ENCODE measurements at places on chromosomes 5 and 9. TPM values are rescaled to one million over a fixed set of nuclear protein-coding genes. Genes with fewer than 3 reads are reported as not detected.

GRCh38 chr5:33601881-33602280, 161.1 kb downstream of the TARS1 start:
- no peak for DNase-seq
- no peak overlapping the region for H3K27ac ChIP-seq
- no peaks in the 10 kb centered on the region for H3K27me3 ChIP-seq
- no peaks in the 10 kb centered on the region for H3K36me3 ChIP-seq
- no peaks in the 10 kb centered on the region for H3K4me1 ChIP-seq

GRCh38 chr9:87340391-87340790, 157.3 kb upstream of the DAPK1 start:
- H3K36me3 ChIP-seq, result no peaks in the 10 kb centered on the region
- H3K27ac ChIP-seq, result no peak overlapping the region
- H3K4me1 ChIP-seq, result peaks cover 2% of the 10 kb centered on the region
- H3K27me3 ChIP-seq, result peaks cover 2% of the 10 kb centered on the region
- H3K4me3 ChIP-seq, result no peak overlapping the region
- DNase-seq, result no peak

DNA sequence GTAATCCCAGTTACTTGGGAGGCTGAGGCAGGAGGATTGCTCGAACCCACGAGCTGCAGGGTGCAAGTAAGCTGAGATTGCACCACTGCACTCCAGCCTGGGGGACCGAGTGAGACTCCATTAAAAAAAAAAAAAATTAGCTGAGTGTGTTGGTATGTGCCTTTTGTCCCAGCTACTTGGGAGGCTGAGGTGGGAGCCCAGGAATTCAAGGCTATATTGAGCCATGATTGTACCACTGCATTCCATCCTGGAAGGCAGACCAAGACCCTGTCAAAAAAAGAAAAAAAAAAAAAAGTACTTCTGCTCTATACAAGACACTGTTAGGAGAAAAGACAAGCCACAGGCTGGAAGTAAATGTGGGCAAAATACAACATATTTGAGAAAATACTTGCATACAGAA, 68.5 kb upstream of the FBXW11 start:
- no peak overlapping the region for H3K27ac ChIP-seq
- H3K36me3 ChIP-seq, result peaks cover 2% of the 10 kb centered on the region
- H3K4me3 ChIP-seq, result no peak overlapping the region
- peak; percentile 49 for DNase-seq
- no peaks in the 10 kb centered on the region for H3K27me3 ChIP-seq

GRCh38 chr9:37897665-37898064, 6.3 kb downstream of the SLC25A51 start:
- H3K4me1 ChIP-seq, result peaks cover 12% of the 10 kb centered on the region
- no peak overlapping the region for H3K4me3 ChIP-seq
- no peaks in the 10 kb centered on the region for H3K27me3 ChIP-seq
- no peak overlapping the region for H3K27ac ChIP-seq

GRCh38 chr9:137365056-137365455, 57.9 kb downstream of the EXD3 start:
- H3K4me3 ChIP-seq, result no peak overlapping the region
- no peaks in the 10 kb centered on the region for H3K36me3 ChIP-seq
- H3K4me1 ChIP-seq, result no peaks in the 10 kb centered on the region

- peaks cover 7% of the 10 kb centered on the region for H3K4me1 ChIP-seq
- no peaks in the 10 kb centered on the region for H3K36me3 ChIP-seq
- H3K27me3 ChIP-seq, result no peaks in the 10 kb centered on the region
- H3K27ac ChIP-seq, result no peak overlapping the region
Measured at GRCh38 chr5:139061274-139061673, 136.9 kb downstream of the SIL1 start.

- no peaks in the 10 kb centered on the region for H3K27me3 ChIP-seq
- no peaks in the 10 kb centered on the region for H3K4me1 ChIP-seq
- DNase-seq, result no peak
- H3K27ac ChIP-seq, result no peak overlapping the region
- H3K4me3 ChIP-seq, result no peak overlapping the region
Measured at GRCh38 chr5:74426506-74426905, 214.0 kb downstream of the ENC1 start.

PITX1 gene
- total RNA-seq, result 3.1 TPM

TPPP gene
- total RNA-seq, result 0.26 TPM

ABO gene
- total RNA-seq, result not detected

PNPLA7 gene
- 1.3 TPM for total RNA-seq

Measured in fibroblast of lung (primary cell).